ENCODE measurements at places on chromosomes 12 and 14.

- no peak for DNase-seq
Observed at GRCh38 chr12:109558374-109559199, 14.7 kb downstream of the MMAB start.

- DNase-seq: no peak
Observed at GRCh38 chr12:123506059-123506842, 27.3 kb downstream of the RILPL1 start.

- DNase-seq: no peak
Observed at GRCh38 chr12:39199351-39199750, 243.6 kb downstream of the KIF21A start.

- DNase-seq: no peak
Observed at GRCh38 chr12:92995258-92995903, 66.3 kb upstream of the EEA1 start.

DNA sequence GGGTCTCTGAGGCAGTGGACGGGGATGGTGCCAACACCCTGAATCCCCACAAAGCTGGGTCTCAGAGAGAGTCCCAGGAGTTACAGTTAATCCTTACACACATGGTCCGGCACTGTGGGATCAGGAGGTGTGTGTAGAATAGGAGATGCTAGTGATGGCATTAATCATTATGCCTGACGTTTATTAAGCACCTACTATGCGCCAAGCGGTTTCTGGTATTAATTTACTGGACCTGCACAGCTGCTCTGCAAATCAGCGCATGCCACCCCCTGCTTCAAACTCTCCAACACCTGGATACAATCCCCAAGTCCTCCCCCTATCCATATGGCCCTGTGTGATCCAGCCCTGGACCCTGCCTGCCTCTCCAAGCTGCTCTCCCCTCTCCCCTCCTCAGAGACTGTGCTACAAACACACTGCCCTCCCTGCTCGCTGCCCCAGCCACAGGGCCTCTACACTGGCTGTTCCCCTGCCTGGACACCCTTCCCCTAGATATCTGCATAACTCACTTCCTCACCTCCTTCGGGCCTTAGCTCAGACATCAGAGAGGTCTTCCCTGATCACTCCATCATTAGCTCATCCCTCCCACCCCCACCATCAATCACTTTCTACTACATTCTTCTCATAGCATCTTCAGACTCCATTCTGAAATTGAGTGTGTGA is 86.0 kb downstream of the RFLNA start:
- no peak for DNase-seq

GRCh38 chr12:2422591-2422990 is 369.8 kb downstream of the CACNA1C start:
- no peak for DNase-seq

DNA sequence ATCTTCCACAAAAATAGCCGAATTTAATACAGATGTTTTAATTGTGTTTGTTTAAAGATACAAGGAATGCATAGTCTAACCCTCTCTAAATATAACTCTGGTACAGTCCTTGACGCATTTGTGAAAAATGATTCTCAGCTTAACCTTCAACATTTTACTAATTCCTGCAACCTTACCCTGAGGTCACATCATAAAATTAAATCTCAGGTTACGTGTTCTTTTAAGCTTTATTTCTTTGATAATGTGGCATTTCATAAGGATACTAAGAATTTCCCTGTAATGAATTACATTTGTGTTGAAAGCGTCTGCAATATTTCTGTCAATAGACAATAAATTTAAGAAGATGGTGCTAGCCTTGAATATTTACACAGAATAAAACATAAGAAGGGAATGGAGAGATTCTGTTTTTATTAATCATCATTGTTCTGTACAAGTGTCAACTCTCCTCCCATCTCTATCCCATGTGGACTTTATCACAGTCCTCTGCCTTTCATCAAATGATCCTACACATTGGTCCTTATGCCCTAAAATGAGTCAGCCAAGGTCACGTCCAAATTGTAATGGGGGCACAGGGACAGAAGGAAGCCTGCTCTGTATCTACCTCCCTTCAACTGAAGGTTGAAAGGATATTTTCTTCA is 769.3 kb upstream of the FLRT2 start:
- DNase-seq: no peak

DNA sequence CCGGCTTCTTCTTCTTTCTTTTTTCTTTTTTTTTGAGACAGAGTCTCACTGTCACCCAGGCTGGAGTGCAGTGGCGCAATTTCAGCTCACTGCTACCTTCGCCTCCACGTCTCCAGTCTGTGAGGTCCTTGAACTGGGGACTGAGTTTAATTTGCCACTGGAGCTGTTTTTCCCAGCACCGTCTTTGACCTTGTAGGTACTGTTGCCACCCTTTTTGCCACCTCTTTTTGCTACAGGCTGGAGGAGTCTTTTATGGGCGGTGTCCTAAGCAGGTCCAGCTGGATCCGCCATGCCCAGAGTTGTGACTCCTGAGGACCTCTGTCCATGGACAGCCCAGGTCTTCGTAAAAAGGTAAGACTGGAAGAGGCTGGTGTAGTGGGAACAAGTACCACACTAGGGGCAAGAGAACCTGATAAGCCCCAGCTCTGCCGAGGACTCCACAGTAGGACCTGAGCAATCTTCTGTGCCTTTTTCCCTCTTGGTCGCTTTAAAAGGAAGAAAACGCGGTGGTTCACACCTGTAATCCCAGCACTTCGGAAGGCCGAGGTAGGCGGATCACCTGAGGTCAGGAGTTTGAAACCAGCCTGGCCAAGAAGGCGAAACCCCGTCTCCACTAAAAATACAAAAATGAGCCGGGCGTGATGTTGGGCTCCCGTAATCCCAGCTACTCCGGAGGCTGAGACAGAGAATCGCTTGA is 946 bp downstream of the RNU4-2 start:
- DNase-seq: peak; percentile 10

DNA sequence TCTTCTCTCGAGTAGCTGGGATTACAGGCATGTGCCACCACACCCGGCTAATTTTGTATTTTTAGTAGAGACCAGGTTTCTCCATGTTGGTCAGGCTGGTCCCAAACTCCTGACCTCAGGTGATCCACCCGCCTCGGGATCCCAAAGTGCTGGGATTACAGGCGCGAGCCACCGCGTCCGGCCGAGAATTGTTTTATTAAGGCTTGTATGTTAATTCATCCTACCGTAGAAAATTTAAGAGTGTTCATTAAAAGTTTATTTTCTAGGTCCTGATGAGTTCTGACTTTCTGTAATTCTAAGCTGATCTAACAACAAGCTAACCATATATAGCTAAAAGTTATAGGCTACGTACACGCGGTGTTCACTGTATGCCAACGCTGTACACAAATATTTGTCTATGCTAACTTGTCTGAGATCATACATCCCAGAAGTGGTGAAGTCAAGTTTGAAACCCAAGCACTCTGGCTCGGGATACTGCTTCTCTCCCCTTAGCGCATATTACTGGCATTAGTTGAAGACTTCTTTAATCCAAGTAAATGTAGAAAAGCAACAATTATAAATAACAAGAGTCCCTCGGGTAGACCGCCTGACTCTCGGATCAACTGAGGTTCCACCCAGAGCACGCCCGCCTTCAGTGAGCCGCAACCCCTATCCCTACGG is 570 bp upstream of the MRPS35 start:
- no peak for DNase-seq
